Tibial nerve (tissue), 4 donors: ENCODE measurements at places on chromosomes 12 and 14. TPM values are rescaled to one million over a fixed set of nuclear protein-coding genes. Genes with fewer than 3 reads are reported as not detected.

The REM2 gene
- 0.44 TPM for total RNA-seq

The SPRYD3 gene
- total RNA-seq, result 57.0 TPM

The GLT1D1 gene
- 0.60 TPM for total RNA-seq

The USP15 gene
- 70.8 TPM for total RNA-seq

The SYNDIG1L gene
- total RNA-seq, result not detected

The SVOP gene
- not detected for total RNA-seq

DNA sequence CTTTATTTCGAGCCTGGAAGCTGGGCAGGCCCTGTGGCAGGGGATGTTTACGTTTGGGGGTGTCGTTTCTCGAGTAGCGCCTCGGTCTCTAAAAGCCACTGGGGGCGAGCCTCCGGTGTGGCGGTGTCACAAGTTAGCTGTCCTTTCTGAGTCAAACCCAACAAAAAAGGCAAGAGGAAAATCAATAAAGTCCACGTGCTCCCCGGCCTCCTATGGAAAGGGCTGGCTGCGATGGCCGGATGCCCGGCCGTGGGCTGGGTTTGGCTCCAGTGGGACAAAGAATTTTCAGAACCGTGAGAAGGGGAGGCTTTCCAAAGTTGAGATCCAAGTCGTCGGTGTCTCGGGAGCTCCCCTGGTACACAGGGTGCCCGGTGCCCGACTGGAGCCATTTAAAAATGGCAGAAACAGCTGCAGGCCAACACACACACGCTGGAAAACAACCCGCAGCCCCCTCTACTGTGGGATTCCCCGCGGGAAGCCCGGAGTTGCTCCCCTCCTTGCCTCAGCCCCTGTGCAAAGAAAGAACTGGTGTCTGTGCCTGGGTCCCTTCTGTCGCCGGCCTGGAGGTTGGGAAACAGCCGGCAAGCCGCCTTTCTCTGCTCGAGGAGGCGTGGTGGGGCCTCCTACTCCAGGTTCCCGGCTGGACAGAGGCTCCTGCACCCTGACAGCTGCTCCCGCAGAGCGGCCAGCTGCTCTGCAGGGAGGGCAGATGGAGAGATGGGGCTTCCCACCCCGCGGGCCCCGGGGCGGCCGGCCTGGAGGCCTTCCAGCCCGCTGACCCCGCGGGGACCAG lies 1.9 kb downstream of the BCL7A start:
- peak; percentile 34 for DNase-seq

GRCh38 chr12:123237646-123238329 lies 4.6 kb downstream of the MTRFR start:
- DNase-seq, result peak; percentile 83

DNA sequence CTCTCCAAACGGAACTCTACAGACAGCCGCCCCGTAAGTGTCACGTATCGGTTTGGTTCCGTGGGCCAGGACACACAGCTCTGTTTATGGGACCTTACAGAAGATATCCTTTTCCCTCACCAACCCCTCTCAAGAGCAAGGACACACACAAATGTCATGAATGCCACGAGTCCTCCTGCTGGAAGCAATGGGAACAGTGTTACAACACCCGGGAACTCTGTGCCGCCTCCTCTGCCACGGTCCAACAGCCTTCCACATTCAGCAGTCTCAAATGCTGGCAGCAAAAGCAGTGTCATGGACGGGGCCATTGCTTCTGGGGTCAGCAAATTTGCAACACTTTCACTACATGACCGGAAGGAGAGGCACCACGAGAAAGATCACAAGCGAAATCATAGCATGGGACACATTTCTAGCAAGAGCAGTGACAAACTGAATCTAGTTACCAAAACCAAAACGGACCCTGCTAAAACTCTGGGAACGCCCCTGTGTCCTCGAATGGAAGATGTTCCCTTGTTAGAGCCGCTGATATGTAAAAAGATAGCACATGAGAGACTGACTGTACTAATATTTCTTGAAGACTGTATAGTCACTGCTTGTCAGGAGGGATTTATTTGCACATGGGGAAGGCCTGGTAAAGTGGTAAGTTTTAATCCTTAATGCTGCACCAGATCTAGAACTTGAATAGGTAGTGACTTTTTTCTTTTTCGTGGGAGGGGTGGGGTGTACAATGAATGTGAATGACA lies 69.7 kb downstream of the WDR20 start:
- peak; percentile 14 for DNase-seq

DNA sequence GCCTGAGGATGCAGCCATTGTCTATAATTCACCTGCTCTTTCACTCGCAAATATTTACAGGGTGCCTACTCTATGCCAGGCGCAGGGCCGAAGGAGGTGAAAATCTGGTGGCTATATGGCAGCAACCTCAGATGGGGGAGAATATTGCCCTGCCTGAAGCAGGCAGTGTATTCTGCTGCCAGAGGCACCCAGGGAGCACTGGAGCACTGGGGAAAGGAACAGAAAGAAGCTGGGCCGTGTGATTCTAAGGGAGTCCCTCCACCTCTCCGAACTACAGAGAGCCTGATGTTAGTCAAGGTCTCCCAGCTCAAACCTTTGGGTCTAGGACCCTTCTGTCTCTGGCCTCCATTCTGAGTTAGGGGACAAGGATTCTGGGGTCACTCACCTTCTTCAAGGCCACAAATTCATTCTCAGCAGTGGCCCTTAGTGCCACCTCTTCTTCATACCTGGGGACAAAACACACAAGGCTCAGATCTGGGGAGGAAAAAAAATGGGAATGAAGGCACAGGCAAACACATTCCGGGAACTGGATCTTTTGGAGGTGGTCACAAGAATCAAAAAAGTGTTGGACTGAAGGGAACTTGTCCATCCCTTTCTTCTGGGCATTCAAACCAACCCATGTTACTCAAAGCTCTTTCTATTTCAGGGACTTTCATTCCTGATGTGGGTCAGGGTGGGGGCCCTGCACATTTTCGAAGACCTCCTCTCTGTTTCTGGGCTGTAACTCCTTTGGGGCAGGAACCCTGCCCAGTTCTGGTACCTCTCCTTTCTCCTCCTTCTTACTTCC lies 19.3 kb upstream of the KRT86 start:
- DNase-seq, result no peak

GRCh38 chr12:89529738-89530137 lies 3.9 kb upstream of the POC1B start:
- no peak for DNase-seq

DNA sequence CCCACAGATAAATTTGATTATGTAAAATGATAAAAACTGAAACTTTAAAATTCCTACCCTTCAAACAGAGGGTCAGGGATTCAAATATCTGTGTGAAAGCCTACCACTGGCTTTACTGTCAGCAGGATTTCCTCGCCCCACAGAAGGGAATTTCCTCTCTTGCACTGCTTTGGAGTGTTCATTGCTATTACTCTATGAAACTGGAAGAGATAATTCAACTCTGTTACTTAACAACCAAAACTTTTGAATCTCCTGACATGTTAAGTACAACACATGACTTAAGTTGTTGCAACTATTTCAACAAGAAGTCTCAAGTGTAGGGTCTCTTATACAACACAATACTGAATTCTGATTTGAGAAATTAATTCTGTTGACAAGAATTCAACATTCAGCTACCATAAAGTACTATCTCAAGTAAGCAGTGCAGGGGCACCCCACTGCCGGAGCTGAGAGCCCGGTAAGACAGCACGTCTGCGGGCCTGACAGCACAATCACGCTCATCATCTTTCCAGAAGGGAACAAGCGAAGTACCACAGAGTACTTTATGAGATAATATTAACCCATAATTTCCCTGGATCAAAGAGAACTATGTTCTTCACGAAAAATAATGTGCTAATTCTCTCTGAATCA lies 22.9 kb downstream of the DICER1 start:
- DNase-seq, result no peak

DNA sequence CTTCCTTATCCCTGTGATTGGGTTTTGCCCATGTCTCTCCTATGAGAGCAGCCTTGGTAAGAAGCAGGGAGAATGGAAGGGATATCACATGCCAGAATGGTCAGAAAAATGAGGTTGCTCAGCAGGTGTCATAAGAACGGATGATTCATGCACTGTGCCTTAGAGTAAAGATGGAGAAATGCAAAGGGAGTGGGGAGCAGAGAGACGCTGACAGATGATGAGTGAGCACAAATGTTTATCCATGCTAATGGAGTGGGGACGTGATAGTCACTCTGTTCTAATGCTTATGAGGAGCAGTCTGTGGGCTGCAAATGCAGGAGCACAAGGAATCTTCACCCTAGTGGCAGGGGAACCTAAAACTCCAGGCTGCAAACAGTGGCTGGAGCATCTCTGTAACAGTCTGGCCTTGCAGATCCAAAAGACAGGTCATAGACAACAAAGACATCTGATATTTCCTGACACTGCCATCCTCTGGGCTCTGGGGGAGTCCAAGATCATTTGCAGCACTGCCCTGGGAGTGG lies 243.2 kb downstream of the CACNA1C start:
- DNase-seq, result no peak

GRCh38 chr14:33564774-33565630 lies 385.9 kb downstream of the EGLN3 start:
- DNase-seq, result no peak

DNA sequence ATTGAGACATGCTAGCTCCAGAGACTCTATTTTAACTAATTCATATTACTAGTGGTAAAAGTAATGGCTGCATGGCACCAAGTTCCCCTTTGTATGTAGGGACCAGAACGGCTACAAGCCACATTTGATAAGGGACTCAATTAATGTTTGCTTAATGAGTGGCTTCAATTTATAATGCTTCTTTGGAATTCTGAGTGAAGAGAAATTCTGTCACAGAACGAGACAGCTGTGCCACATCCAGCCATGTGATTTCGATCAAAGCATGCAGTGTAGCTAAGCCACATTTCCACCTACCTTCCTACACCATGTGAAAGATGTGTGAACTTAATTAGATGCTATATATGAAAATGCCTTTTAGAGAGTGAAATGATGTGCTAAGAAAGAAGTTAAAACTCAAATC lies 217.4 kb downstream of the ACSS3 start:
- DNase-seq, result no peak

GRCh38 chr14:103179094-103179493 lies 55.8 kb downstream of the TNFAIP2 start:
- no peak for DNase-seq

DNA sequence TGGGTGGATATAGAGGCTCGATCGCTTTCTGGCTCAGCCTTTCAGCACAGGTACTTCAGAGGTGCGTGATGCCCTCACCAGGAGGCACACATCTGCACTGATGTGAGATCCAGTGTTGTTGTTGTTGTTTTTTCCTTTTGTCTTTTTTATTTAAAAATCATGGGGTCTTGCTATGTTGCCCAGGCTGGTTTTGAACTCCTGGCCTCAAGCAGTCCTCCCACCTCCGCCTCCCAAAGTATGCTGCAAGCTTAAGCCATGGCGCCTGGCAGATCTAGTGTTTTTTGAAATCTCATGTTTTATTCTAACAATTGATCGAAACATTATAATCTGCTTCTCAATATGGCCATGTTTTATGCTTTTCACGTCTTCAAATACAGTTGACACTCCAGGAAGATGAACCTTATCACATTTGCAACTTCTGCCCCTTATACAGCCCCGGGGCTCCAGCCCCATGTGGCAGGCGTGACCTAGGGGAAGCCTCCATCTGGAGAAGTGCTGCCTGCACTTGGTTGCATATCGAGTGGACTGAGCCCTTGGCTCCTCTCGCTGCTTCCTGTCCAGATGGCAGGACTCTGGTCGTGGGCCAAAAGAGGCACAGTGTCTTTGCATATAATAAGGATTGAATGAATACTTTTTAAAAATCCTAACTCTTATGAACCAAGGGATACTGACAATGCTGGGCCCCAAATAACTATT lies 71.7 kb downstream of the TRAF3 start:
- peak; percentile 39 for DNase-seq

DNA sequence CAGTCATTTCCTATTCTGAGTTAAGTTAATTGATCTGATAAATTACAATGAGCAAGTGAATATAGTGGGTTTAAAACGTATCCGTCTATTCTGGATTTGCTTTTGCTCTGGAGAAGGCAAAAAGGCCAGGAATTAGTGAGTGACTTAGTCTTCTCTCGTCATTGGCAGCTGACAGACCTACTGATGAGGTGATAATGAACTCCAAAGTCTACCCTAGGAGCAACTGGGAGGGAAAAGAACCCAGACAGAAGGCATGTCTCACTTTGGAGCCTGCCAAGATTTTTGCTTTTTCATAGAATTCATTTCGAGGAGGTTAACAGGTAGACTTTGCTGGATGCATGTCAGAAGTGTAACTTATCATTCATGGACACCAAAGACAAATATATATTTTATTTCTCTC lies 270.3 kb downstream of the FBXL14 start:
- no peak for DNase-seq

DNA sequence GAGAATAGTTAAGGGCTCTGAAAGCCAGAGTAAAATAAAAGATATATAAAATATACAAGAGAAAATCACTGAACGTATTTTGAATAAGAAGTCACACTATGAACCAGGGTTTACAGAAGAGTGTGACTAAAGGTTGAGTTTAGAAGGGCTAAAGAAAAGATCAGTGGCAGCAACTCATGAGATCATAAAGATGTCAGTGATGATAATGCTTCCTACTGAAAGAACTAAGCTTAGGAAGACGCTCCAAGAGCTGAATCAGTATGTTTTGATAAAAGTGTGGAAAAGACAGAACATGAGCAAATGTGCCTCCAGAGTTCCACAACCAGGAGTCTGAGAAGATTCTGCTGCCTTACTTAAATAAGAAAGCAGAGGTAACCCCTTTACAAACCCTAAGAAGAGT lies 74.6 kb downstream of the KITLG start:
- DNase-seq, result no peak

DNA sequence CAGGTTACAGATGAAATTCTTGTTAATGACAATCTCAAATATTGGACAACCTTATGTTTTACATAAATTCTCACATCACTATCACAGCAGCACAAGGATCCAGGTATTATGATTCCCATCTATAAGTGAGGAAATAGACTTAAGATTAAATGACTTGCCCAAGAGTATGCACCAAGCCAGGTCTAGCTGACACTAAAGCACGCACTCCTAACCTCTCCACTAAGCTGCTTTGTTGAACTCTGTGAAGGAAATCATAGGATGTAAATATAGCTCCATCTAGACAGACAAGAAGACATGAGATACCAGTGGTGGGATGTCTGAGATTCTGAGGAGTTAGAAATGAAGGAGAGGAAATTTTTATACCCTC lies 87.9 kb downstream of the PHLDA1 start:
- no peak for DNase-seq

- DNase-seq, result no peak
Observed at GRCh38 chr14:63209160-63209559, 4.9 kb downstream of the RHOJ start.
